Cerebellum (tissue), 4 donors: ENCODE measurements at places on chromosomes 6 and 20. TPM values are rescaled to one million over a fixed set of nuclear protein-coding genes. Genes with fewer than 3 reads are reported as not detected.

The PRRT1 gene
- 1.2 TPM for total RNA-seq

The PAX1 gene
- not detected for total RNA-seq

The ZNF334 gene
- 30.8 TPM for total RNA-seq

DNA sequence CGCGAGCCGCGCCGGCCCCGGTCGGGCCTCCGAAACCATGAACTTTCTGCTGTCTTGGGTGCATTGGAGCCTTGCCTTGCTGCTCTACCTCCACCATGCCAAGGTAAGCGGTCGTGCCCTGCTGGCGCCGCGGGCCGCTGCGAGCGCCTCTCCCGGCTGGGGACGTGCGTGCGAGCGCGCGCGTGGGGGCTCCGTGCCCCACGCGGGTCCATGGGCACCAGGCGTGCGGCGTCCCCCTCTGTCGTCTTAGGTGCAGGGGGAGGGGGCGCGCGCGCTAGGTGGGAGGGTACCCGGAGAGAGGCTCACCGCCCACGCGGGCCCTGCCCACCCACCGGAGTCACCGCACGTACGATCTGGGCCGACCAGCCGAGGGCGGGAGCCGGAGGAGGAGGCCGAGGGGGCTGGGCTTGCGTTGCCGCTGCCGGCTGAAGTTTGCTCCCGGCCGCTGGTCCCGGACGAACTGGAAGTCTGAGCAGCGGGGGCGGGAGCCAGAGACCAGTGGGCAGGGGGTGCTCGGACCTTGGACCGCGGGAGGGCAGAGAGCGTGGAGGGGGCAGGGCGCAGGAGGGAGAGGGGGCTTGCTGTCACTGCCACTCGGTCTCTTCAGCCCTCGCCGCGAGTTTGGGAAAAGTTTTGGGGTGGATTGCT lies 1.3 kb downstream of the VEGFA start:
- peak; percentile 54 for DNase-seq

DNA sequence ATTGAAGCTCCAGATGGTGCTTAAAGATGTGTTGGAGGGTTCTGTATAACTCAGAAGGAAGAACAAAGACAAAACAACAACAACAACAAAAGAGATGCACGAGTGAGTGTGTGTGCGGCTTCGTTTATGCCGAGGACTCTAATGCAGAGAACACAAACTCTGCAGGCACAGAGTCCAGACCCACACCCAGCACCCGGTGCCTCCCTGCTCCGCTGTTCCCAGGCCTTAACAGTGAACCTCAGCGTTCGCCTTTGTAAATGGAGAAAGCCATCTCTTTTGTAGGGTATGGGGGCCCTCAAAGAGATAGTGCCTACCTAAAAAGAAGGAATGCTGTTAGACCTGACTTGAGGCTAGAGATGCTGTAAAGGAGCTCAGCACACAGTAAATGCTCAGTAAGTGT lies 243.3 kb downstream of the ERMARD start:
- no peak for DNase-seq

- no peak for DNase-seq
Measured at GRCh38 chr6:104558746-104559145, 301.0 kb downstream of the HACE1 start.

GRCh38 chr6:111658462-111659154 lies 52.9 kb upstream of the TRAF3IP2 start:
- DNase-seq: no peak

DNA sequence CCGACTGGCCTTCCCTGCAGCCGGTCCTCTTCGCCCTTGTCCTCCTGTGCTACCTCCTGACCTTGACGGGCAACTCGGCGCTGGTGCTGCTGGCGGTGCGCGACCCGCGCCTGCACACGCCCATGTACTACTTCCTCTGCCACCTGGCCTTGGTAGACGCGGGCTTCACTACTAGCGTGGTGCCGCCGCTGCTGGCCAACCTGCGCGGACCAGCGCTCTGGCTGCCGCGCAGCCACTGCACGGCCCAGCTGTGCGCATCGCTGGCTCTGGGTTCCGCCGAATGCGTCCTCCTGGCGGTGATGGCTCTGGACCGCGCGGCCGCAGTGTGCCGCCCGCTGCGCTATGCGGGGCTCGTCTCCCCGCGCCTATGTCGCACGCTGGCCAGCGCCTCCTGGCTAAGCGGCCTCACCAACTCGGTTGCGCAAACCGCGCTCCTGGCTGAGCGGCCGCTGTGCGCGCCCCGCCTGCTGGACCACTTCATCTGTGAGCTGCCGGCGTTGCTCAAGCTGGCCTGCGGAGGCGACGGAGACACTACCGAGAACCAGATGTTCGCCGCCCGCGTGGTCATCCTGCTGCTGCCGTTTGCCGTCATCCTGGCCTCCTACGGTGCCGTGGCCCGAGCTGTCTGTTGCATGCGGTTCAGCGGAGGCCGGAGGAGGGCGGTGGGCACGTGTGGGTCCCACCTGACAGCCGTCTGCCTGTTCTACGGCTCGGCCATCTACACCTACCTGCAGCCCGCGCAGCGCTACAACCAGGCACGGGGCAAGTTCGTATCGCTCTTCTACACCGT lies 6.1 kb downstream of the UBD start:
- DNase-seq: no peak

- no peak for DNase-seq
Measured at GRCh38 chr6:91509711-91510110, 922.8 kb upstream of the MAP3K7 start.

DNA sequence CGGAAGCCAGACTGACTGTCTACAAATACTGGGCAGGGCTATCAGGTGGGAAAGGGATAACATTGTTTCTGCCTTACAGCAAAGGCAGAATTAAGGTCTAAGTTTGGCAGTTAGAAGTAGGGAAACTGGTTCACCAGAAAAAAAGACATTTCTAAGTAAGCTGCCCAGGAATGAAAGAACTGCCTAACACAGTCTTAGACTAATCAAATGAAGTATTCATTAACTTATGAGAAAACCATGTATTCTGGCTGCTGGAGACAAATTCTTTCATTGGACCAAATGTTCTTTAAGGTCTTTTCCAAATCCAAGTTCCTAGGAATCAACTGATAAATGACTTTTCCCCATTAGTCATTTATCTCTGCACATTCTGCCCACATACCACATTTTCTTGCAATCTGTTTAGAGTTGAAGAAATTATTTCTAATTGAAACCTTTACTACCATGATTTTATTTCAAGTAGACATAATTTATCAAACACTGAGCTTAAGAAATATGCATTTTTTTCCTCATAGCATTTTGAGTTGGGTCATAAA lies 120.3 kb upstream of the OGFRL1 start:
- DNase-seq: no peak

DNA sequence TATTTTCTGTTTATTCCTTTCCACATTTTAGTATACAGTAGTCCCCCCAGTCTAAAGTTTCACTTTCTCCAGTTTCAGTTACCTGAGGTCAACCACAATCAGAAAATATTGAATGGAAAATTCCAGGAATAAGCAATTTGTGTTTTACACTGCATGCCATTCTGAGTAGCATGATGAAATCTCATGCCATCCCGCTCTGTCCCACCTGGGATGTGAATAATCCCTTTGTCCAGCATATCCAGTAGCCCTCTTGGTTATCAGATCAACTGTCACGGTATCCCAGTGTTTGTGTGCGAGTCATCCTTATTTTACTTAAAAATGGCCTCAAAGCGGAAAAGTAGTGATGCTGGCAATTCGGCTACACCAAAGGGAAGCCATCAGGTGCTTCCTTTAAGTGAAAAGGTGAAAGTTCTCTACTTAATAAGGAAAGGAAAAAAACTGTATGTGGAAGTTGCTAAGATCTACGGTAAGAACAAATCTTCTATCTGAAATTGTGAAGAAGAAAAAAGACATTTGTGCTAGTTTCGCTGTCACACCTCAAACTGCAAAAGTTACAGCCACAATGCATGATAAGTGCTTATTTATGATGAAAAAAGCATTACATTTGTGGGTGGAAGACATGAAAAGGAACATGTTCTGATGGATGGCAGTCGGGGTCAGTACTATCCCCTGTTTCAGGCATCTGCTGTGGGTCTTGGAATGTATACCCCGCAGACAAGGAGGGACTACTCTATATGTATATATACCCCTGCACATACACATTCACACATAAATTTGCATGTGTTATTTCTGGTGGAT lies 11.3 kb downstream of the NOX3 start:
- DNase-seq: no peak
